Putamen (tissue), 1 donor: ENCODE measurements at places on chromosomes 2 and 18.

DNA sequence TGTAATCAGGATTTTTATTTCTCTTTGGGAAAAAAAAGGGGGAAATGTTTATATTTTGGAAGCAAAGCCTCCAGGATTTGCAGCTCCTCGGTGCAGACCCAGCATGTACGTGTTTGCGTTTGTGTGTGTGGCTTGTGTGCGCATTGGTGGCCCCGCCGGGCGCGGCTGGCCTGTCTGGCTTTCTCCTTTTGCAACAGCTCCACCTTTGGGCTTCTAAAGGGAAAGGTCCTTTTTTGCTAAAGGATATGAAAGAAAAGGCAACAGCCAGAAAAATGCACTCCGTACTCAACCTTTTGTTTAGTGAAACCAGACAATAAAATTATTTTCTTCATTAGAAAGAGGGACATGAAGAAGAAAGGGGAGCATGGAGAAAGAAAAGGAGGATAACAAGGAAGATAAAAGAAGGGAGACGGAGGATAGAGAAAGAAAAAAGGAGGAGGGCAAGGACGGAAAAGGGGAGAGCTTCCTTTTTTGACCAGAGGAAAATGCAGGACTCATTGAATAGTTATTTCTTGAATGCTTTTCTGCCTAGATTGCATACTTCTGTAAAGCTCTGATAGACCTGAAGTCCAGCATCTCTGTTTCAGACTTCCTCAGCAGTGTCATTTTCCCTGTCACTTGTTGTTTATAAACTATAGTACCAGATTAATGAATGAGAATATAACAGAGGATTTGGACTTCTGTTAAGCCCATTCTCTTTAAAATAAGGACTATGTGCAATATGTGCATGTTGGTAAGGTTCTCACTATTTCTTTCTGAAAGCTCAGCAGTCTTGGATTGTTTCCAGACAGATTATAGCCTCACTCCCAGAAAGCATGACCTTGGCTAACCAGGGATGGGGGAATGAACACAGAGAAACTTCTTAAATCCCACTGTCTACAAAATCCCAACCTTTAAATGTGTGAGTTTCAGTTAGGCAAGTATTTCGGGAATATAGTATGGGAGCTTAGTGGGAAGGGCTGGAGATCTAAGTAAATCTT is 563.1 kb upstream of the PIK3C3 start:
- DNase-seq: peak; percentile 25

- DNase-seq: no peak
These were observed 126.4 kb downstream of the KCTD1 start for GRCh38 chr18:26421931-26422330.

DNA sequence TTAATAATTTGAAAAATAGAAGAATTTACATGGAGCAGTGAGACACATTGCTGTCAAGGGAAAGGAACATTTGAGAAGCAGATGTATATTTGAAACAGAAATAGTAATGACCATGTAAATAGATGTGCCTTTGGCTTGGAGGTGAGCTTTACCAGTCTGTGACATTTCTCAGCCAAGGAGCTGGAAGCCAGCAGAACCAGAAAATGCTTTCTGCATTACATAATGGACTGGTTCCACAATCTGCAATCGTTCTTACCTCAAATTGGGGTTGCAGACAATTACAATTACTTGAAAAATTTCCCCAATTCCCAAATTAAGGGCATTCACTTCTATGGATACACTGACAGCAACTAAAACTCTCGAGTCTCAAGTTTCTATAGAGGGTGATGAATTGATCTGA is 59.7 kb downstream of the HNMT start:
- no peak for DNase-seq

- no peak for DNase-seq
These were observed 29.2 kb upstream of the STK17B start for GRCh38 chr2:196200557-196200956.

- no peak for DNase-seq
These were observed 3.0 kb downstream of the CLEC4F start for GRCh38 chr2:70817284-70817954.

DNA sequence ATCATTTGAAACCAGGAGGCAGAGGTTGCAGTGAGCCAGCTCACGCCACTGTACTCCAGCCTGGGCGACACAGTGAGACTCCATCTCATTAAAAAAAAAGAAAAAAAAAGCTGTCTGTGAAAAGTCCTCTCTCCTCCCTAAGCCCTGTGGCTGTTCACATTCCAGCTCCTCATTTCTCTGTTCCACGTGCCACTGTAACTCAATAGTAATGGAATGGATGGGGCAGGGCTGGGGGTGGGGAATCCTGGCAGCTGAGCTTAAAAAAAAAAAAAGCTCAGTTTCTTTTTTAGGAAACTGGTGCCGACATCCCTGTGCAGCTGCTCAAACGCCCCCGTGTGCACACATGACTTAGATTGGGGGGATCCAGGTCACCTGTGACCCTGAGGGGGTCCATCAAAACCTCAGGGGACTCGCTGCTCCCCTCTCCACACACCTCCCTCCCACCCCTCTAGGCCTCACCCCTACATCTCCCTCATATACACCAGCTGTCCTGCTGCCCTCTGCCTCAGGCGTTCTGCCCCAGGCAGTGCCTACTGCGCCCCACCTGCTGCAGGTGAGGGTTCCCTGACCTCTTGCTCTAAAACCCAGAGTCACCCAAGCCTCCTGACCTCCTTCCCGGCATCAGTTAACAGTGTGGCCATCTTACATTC is 255.4 kb downstream of the AGAP1 start:
- no peak for DNase-seq

GRCh38 chr2:74239346-74239745 is 40.9 kb downstream of the MTHFD2 start:
- no peak for DNase-seq

DNA sequence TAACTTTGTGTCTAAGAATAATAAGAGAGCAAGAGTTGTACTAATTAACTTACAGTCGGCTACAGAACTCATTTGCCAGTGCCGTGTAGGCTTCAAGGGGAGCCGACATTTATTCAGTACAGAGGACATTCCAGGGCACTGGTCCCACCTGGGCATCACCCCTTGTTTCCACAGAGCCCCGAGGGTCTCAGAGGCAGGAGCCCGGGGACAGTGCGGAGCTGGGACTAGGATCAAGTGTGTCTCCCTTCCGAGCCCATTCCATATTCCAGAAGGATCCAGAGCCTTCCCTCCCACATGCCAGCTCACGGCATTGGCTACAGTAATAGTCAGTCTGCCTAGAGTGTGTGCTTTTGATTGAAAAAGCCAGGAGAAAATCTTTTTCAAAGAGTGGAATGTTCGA is 71.5 kb upstream of the CTDP1 start:
- DNase-seq: no peak

GRCh38 chr2:219496825-219497494 is 1.7 kb upstream of the GMPPA start:
- DNase-seq: no peak

GRCh38 chr18:32018331-32019250 is at the start of gene RNF125:
Gene RNF125 (plus strand): TSS chr18:32018825. CDS start chr18:32018864, 39 bp downstream.
- peak; percentile 76 for DNase-seq

- no peak for DNase-seq
These were observed 119.3 kb upstream of the SIX2 start for GRCh38 chr2:45128580-45128997.

- DNase-seq: no peak
These were observed 68.6 kb downstream of the CIB4 start for GRCh38 chr2:26572591-26572990.

DNA sequence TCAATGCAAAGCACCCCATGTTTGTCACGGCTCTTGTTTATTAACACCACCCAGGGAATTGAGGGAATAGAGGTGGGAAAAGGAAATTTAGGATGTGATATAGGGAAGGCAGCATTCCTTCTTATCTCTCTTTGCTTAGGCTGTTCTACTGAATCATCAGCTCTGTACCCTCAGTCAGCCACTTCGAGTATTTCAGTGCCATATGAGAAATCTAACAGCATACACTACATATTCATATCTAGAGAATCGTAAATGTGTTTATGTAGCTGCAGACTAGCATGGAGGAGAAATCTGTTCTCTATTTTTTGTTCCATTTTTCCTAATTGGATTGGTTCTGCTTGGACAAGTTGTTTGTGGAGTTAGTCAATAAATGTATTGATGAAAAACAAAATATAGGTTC is 187.8 kb downstream of the CTNNA2 start:
- no peak for DNase-seq

DNA sequence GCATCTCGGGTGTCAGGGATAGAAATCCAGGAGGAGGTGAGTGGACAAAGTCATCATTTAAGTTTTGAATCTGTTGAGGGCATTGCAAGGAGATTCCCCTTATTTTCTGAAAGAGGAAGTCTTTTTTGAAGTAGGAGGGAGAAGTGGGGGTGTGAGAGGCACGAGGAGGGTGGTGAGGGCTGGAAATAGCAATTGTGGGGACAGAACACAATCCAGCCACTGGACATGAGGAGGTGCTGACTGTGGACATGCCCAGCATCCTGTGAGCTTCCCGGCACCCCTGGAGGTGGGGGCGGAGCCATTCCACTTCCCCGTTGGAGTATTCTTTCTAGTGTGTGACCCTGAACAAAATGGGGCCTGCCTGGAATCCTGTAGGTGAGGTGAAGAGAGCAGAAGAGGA is 310.7 kb upstream of the EPAS1 start:
- no peak for DNase-seq
